Activated CD8-positive, alpha-beta memory T cell treated with anti-CD3 and anti-CD28 coated beads for 4 hours (primary cell): ENCODE measurements at places on chromosomes 5 and 9.

DNA sequence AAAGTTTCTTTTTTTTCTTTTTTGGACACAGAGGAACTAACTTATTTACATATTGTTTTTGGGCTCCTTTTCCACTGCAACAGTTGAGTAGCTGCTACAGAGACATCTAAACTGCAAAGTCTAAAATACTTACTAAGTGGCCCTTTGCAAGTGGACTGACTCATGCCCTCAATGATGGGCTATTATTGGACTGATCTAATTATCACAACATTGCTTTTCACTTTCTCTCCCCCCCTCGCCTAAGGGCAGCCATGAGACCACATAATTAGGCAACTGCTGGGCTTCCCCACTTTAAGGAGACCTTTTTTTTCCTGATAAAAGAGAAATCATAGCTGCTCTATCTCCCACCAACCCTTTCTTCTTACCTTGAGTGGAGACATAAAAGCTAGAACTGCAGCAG is 47.0 kb downstream of the PLK2 start:
- DNase-seq = no peak

- no peak for DNase-seq
Observed at GRCh38 chr5:6601271-6601670, 31.6 kb downstream of the NSUN2 start.

DNA sequence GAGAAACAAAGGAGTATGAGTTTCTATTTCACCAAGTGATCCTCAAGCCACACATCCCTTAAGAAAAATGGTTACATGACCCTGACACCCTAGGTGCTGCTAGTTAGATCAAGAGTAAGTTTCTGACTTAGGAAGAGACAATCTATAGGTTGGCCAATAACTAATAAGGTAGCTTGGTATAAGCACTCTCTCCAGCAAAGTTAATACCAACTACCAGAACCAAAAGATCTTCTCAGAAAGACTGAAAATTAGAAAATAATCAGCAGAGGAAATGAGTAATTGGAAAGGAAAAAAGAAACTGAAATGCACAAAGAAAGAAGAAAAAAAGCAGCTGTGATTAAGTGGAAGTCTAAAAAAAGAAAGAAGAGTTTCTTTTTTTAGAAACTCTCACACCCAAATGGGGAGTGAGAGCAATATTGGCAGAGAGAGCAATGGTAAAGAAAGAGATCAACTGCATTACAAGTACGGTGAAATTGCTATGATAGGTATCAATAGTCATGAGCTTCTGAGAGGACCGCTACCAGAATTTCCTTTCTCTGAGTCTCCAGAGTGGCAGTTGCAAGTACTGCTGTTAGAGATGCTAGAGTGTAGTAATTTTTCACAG is 195.5 kb downstream of the TMEM167A start:
- DNase-seq = no peak

- DNase-seq = no peak
Observed at GRCh38 chr5:140800816-140801493, at the start of gene PCDHA3. TSS of gene PCDHA3 (plus strand) at chr5:140801057.

DNA sequence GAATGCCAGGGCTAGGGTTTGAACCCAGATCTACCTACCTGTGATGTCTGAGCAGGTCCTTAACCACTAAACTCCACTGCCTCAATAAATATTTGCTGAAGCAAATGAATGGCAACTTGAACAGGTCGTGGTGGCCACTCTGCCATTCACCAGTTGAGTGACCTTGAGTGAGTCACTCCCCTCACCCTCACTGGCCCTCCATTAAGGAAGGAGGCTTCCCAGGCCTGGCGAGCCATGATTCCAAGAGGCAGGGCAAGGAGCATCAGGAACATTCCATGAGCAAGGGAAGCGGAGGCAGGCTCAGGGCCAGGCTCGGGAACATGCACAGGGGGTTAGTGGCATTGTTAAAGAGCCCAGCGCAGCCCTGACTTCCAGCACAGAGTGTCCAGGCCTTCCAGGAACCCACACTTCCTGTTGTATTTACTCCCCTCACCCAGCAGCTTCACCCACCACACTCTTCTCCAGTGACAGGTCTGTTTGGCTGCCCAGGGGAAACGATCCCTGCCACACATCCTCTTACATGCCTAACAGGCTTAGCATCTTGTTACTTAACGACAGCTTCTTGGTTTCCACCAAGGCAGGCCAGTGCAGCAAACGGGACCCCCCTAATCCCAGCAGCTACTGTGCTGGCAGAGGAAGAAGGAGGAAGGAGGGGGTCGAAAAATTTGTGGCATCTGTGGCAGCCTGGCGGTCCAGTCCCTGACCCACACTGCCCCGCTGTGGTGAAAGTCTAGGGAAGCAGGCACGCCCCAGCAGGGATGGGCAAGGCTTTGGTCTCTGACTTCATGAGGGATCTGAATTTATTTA is 43.7 kb upstream of the TTC1 start:
- no peak for DNase-seq

DNA sequence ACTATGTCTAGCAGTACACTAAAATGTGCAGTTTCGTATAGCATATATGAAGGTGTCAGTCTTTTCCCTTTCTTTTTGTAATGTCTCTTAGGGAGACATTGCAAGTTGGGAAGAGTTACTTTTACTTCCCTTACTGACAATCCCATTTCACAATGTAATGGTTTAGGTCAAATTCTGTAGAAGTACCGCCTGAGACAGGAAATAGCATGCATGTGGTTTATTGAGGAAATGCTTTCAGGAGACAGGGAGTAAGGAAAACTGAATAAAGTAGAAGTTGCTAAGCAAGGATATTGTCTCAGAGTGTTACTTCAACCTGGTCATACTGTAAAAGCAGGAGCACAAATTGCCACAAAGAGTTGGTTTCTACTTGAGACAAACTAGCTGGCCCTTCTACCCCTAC is 32.1 kb upstream of the MSANTD3 start:
- no peak for DNase-seq

- no peak for DNase-seq
Observed at GRCh38 chr5:14732991-14733390, 68.5 kb downstream of the OTULIN start.

DNA sequence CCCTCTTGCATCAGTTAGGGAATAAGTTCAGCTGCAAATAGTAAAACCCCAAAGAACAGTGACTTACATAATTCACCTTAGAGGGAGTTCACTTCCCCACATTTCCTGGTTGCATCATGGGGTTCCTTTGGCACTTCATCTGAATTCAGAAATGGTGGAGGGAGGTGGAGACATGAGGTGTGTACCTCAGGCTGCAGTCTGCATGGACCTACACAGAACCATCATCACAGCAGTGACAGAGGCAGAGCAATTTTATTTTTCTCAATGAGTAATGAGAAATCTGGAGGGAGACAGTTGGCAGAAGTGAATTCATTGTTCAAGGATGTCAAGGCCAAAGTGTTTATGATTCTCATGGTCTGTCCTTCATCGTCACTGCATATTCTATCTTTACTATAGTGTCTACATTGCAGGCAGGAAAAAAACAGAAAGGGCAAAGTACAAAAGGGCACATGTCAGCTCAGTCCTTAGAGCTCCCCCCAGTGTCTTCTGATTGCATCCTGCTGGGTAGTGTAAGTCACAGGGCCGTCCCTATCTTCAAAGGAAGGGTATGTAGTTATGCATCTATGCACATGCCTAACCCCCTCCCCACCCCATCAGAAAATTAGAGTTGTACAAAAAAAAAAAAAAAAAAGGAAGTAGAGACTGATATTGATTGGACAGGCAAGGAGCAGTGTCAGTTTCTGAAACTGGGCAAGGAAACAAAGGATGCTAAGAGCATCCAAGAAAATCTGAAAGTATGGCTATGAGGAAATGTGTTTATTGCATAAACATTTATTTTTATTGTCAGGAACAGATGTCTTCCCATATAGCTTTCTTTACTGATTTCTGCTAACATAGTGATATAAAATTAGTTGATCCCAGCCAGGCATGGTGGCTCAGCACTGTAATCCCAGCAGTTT is 132.7 kb upstream of the APC start:
- no peak for DNase-seq

- DNase-seq = no peak
Observed at GRCh38 chr5:9207817-9208418, 338.0 kb downstream of the SEMA5A start.
